RWPE1 (cell line): ENCODE measurements at places on chromosomes 7 and 10.

DNA sequence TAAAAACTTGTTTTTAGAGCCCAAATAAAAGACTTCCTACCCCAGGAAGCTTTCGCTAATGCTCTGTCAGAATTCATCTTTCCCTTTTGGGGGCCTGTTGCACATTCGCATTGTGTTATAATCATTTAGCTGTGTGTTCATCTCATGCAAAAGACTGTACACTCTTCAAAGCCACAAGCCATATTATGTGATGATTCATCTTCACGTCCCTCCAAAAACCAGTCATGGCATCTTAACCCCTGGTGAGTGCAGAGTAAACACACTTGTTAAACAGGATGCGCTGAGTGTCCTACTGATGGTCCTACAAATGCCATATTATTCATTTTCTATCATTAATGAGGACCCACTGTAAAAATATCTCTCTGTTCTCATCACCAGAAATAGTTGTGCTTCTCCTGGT, 235.4 kb downstream of the KIAA1217 start:
- peak; percentile 22 for DNase-seq

DNA sequence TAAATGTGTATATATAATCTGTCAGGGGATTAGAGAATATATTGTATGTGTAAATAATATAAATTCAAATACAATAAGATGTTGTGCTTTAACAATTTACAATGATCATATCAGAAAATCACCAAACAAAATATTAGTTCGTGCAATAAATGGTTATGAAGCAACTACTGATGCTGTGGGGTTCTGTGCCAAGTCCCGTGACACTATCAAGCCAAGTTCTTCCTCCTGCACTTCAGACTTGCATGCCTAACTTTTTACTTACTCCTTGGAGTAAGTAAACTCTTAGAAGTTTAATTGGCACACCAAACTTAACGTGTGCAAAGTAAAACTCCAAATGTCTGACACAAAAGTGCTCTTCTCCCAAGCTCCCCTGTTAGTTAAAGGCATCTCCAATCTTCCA, 26.5 kb upstream of the TMEM254 start:
- DNase-seq, result no peak

DNA sequence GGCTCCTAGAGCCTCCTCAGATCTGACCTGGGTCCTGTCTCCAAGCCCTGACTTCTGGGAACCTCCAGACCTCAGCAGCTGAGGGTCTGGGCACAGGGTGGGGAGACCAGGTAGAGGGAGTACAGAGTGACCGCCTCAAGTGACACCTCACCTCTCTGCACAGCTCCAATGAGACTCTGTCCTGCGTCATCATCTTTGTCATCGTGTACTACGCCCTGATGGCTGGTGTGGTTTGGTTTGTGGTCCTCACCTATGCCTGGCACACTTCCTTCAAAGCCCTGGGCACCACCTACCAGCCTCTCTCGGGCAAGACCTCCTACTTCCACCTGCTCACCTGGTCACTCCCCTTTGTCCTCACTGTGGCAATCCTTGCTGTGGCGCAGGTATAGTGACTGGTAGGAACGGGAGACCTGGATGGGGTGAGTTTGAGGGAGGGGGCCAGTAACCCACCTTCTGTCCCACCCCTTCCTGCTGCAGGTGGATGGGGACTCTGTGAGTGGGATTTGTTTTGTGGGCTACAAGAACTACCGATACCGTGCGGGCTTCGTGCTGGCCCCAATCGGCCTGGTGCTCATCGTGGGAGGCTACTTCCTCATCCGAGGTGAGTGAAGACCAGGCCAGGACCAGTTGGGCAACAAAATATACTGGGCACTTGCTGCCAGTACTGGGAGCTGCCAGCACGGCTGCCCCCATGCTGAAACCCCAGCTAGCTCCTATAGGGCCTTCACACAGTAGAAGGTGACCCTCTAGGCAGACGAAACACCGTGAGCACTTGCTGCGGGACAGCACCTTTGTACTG, 17.8 kb downstream of the SMO start:
- DNase-seq, result no peak

- no peak for DNase-seq
Observed at GRCh38 chr10:28434063-28434462, 98.9 kb upstream of the WAC start.

DNA sequence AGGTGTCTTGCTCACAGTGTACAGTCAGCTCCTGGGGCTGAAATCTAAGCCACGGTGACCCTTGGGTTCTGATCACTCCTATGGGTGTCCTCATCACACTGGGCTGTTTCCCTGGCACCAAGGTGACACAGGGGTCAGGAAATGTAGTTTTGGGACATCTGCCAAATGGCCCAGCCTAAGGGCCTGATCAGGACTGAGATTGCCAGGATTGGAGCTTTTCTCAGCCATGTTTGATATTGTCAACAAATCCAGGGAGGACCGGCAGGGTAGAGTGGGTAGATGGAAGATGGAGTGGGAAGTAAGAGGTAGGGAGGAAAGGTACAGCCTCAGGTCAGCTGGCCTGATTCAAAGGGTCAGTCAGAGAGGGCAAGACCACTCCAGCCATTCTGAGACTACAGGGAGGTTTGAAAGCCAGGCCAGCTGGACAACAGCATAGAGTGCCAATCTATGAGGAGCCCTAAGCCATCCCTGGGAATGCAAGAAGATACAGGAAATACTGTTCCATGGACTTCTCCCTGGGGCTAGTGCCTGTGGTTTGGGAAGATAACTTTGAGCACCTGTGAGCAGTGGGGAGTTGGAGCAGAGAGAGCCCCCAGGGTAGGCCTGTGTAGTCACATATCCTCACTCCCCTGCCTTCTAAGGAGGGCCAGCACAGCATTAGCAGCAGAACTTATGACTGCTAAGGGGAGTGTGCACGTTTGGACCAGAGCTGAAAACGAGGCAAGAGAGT, 377.3 kb upstream of the ZMIZ1 start:
- no peak for DNase-seq

DNA sequence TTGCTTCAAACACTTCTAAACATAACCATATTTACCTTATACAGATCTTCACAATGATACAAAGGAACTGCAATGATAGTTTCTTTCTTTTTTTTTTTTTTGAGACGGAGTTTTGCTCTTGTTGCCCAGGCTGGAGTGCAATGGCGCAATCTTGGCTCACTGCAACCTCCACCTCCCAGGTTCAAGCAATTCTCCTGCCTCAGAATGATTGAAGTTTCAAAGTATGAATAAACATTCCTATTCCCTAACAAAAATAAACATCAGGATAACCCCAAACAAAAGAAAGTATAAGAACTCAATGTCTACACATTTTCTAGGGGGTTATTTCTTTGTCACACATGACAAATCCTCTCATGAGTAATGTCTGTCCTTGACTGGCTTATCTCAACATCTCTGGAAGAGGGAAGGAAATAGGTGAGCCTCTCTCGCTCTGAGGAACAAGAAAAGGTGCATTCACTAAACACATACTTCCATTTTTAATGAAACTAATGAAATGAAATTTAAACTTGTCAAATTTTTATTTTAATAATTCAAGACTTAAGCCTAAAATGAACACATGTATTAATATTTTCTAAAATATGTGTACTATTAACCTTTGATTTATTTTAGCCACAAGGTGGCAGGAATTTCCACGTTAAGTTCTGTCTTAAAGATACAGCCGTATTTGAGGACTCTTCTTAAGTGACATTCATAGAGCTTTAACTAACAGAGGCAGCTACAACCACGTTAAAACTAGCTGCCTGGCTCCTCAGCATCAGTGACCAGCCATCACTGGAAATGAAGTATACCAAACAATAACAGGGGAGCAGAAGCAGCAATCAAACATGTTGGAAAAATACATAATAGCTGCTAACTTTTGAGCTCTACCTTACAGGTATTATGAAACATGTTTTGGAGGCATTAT, 58.3 kb downstream of the MALSU1 start:
- peak; percentile 81 for DNase-seq

GRCh38 chr10:124612611-124613498, 131.3 kb downstream of the FAM53B start:
- no peak for DNase-seq

DNA sequence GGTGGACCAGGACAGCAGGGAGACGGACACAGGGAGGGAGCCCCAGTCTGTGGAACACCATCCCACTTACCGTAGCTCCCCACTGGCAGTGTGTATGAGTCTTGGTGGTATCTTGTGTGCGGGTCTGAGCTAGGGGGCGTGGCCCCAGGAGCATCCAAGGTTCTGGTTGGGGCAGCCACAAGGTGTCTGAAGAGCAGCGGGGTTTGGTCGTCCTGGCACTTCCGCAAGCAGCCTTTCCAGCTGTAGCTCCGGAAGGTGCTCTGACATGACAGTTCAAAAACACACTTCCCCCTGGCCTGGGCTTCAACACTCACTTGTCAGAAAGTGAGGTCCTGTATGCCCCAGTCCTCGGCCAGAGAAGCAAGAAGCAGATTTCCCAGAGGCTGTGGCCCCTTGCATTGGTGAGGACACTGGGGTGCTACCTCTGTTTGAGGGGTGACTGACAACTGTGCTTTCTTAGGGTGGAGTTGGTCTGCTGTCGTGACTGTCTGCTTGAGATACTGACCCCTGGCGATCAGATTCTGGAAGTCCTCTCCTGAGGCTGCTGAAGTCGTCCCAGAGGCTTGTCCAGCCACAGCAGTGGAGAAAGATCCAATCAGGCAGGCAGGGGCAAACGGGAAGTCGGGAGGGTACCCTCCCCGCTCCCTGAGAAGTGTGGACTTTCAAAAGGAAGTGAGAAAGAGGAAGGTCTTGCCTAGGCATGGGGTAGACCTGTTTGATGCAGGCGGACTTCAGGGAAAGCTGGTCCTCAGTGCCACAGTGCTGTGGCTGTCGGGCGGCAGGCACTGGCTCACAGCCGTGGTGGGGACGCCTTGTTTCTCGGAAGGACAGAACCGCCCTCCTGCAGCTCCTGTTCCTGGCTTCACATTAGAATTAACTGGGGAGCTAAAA, 51.4 kb upstream of the PFKFB3 start:
- DNase-seq, result no peak

GRCh38 chr10:3452173-3452626, 279.6 kb upstream of the PITRM1 start:
- peak; percentile 15 for DNase-seq

GRCh38 chr7:156919132-156919713, 26.2 kb upstream of the LMBR1 start:
- DNase-seq, result no peak

DNA sequence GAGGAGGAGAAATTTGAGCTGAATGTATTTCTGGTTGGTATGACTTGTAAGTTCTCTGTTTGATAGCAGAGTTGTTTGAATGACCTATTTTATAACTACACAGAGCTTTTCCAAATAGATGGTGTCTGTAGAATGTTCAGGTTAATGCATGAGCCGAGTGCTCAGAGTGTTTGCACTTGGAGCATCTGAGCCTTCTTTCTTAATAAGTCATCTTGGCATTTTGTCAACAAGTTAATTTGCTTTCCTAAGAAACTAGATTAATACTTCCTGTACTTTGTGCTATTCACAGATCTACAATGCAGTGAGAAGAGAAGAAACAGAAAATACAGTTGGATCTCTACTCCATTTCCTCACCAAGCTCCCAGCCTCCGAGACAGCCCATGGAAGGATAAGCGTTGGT, 138.2 kb downstream of the PLCE1 start:
- no peak for DNase-seq

GRCh38 chr10:7409045-7409731, 1.6 kb downstream of the SFMBT2 start:
- peak; percentile 29 for DNase-seq

GRCh38 chr10:7436490-7437100, 25.8 kb upstream of the SFMBT2 start:
- DNase-seq, result no peak

DNA sequence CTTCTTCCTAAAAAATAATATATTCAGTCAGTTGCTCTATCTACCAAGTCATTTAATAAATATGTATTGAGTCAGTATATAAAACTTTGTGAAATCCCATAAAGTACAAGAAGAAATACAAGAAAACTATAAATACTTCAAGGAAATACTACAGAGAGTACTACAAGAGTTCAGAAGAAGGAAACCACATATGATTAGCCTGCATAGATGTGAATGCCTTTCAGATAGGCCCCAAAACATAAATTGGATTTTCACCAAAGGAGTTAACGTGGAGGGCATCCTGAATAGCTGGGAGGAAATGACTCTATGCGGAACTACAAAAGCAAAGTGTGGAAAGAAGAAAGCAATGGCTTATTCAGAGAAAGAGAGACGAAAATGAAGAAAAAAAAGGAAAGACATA, 120.1 kb downstream of the LRRN3 start:
- DNase-seq, result no peak

DNA sequence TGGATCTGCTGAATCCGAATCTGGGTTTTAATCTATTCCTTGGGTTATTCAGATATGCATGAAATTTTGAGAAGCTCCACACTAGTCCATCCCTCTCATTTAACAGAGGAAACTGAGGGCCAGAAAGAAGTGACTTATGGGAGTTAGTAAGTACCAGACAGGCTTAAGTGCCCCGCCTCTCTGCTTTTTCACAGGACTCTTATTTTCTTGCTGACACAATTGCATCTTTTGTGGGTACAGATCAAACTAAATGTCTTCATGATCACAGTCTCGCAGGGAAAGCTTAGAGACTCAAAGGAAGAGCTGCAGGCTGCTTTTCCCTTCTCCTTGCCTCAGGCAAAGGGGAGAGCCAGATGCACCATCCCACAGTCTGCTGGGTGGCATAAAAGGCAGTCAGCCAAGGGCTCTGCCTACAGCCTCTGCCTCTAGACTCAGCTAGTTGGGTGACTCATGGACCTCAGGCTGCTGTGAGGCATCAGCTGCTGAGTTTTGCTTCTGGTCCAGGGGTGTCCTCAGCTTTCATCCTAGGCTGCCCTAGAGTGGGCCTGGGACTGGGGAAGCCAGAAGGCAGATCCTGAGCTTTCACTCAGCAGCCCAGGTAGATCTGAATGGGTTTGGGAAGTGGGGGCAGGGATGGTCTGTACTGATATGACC, 11.6 kb downstream of the GOLGA7B start:
- peak; percentile 88 for DNase-seq

GRCh38 chr10:106582291-106582690, 582.2 kb downstream of the SORCS1 start:
- no peak for DNase-seq

- DNase-seq, result no peak
Observed at GRCh38 chr10:102421757-102422512, 1.3 kb downstream of the FBXL15 start.

GRCh38 chr7:64636386-64636785, 29.5 kb upstream of the ZNF107 start:
- no peak for DNase-seq

DNA sequence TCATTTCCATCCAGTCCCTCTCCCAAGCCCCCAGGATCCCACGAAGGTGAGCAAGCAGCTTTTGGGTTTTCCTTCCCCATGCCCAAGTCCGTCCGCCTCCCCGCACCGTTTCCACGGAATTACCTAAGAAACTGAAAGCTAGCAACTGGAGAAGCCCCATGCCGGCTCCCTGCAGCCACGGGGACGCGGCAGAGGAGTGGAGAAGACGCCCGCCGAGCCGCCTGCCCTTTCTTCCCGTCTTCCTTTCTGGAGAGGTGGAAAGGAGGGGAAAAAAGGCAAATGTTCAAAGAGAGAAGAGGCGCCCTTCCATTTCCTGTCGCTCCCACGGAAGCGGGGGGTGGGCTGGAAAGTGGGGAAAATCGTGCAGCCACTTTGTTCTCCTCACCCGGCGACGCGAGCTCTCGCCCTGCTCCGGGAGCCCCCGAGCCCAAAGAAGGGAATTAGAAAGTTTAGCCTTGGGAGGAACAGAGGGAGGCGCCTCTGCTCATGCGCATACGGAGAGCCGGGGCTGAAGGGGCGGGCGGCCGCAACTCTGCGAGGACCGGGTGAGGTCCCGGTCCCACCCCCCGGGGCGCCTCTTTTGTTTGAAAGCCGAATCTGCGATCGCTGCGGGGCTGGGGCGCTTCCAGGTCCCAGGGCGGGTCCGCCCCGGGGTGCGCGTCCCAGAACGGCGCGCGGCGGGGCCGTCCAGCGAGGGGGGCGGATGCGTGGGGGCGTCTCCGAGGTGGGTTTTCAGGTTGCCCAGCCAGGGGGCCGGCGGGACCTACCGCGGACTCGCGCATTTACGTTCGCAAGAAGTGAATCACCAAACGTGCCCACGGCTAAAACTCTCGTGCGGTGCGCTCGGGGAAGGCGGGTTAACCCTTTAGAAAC, at the start of gene LAMB1:
LAMB1 (minus strand) TSS at position 436 of the 873 bp plus-strand sequence; CDS start at position 160, 276 bp downstream.
- peak; percentile 82 for DNase-seq
